Activated T-cell treated with anti-CD3 and anti-CD28 coated beads, Interleukin-2, amount 50 U/mL, for 24 hours (primary cell): ENCODE measurements at places on chromosomes 11 and 22.
A peak's percentile ranks its signal among the peaks of the same experiment; 100 is the strongest.

GRCh38 chr11:47550288-47551047 is 2.5 kb downstream of the CELF1 start:
- no peak for DNase-seq

DNA sequence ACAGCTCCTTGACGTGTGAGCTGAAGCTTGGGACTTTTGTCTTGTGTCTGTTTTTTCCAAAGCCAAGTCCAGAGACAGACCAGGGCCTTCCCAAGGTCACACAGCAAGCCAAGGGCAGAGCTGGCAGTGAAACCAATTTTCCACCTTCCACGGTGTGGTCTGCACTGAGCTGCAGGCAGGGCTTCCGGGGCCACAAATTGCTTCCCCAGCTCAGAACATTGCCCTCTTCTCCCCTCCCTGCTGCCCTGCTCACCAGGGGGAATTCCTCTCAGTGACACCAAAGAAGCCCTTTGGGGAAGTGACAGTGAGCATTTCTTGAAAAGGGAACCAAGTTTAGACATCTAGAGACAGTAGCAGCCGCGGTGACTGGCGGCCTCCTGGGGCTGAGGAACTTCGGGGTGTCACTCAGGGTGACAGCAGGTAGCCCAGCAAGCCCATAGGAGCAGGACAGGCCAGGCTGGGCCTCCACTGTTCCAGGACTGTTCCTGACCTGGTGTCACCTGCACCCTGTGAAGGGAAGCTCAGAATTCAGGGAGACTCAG is 9.2 kb downstream of the FXYD2 start:
- peak; percentile 76 for DNase-seq

DNA sequence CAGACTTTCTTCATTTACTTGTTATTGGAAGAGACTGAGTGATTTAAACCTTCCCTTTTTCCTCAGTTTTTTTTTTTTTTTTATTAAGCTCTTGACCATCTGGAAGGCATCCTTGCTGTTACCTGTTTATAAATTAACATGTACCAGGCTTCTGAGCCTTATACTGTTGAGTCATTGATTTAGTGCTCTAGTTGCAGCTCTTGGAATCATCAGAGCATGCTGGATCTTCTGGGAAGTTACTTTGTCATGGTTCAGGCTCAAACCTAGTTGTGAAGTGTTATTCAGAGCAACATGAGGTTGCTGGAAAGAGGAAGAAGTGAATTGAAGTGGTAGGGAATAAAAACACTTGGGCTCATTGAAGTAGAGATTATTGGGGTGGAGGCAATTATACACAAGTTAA is 6.3 kb downstream of the ZDHHC5 start:
- no peak for DNase-seq

GRCh38 chr11:43788421-43788820 is 92.2 kb upstream of the ALKBH3 start:
- no peak for DNase-seq

- no peak for DNase-seq
Observed at GRCh38 chr11:498297-499181, 8.5 kb downstream of the RNH1 start.

DNA sequence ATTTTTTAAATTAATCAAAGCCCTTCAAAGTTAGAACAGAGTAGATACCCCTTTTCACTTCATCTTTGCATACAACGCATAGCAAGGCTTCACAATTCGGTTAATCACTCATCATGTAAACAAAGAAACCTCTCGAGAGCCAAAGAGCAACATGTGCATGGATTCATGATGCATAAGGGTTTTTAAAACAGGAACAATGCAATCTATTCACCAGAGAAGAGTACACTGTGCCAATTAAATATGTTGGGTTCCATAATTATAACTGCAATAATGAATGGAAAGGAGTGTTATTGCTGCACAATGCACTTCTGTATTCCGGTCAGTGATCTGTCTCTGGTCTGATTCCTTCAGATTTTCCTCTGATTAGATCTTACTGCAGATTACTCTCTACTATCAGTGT is 45.3 kb downstream of the CADM1 start:
- DNase-seq, result no peak

DNA sequence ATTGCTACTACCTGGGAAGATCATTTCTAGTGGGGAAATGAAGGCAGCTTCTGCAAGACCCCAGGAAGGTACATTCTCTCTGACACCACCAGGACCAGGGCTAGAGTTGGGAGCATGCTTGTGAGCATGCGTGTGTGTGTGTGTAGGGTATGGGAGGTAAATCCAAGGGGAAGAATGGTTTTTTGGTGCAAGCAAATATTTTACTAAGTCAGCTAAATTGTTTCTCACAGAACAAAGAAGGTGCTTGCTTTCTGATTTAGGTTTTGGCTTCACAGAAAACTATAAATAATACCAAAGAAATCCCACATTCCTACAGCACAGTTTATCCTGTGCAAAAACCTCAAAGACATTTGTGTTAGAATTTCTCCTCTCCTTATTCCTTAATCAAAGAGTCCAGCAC is 344.0 kb upstream of the CCDC90B start:
- DNase-seq, result no peak

- DNase-seq, result no peak
Observed at GRCh38 chr11:11978792-11979487, 29.5 kb downstream of the DKK3 start.

- no peak for DNase-seq
Observed at GRCh38 chr11:109704432-109704831, 282.4 kb downstream of the C11orf87 start.

GRCh38 chr11:17275400-17276235 is 921 bp upstream of the NUCB2 start:
- DNase-seq, result no peak

- DNase-seq, result no peak
Observed at GRCh38 chr22:42368379-42369249, 63.6 kb downstream of the NFAM1 start.

- DNase-seq, result peak; percentile 47
Observed at GRCh38 chr22:31148953-31149627, 8.8 kb upstream of the PLA2G3 start.

GRCh38 chr22:46108564-46109473 is 41.5 kb upstream of the PPARA start:
- DNase-seq, result no peak

DNA sequence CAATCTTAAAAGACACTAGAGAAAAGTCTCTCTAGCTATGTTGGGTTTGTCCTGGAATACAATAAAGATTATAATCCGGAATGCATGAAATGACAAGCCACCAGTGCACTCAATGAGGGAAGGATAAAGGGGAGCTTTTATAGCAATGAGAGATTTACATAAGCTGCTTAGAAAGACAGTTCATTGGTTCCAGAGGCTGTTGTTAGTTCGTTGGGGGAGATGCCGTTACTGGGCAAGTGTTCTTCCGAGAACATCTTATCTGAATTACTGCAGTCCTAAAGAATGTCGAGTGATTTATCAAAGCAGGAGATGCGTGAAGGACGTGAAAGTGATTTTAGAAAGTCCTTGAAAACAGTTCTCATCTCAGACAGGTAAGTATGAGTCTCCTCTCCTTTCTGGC is 33.6 kb downstream of the SYN3 start:
- DNase-seq, result no peak

- no peak for DNase-seq
Observed at GRCh38 chr11:35046681-35047080, 92.3 kb upstream of the CD44 start.

DNA sequence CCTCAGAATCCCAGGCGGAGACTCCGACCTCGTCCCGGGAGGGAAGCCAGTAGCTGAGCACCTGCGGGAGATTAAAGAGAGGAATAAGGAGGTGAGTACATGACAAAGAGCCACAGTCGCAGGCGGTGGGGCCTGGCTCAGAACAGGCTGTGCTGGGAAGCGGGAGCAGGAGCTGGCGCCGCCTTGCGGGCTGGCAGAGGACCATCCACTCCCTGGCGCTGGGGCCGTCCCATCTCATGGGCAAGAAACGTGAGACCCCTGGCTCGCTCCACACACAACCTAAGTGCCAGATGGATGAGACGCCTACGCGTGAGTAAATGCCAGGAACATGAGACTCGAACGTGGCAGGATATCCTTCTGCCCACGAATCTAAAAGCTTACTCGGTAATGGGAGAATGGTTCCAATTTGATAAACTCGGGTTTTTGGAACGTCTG is 6.3 kb downstream of the CEND1 start:
- peak; percentile 45 for DNase-seq

DNA sequence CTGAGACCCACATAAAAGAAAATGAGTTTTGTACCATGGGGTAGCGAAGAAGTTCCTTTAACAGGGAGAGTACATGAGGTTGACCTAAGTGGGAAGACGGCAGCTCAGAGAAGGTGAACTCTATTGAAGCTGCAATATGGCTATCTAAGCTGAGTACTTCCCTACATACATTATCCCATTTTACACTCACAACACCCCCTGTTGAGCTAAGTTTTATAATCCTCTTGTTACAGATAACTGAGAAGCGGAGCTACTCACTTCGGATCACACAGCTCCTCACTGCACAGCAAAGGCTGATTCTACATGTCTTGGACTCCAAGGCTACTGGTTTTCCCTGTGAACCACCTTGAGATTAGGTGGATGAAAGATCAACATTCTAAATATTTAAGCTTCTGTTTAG is 8.2 kb upstream of the PIWIL4 start:
- no peak for DNase-seq

DNA sequence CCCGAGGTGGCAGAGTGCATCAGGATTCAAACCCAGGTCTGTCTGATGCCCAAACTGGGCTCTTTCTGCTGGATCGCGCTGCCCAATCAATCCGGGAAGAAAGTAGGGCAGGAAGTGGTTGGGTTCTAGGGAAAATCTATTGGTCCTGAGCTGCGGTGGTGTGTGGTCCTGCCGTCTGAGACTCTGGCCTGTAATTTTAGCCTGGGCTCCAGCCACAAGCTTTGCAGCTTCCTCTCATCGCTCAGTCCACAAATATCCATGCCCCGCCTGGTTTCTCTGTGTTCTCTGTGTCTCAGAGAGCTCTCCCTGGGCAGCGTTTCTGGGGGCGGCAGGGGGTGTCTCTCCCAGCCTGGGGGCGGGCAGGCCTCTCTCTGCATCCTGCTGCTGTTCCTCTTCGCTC is 18.7 kb downstream of the CACNG2 start:
- DNase-seq, result no peak

- no peak for DNase-seq
Observed at GRCh38 chr11:34549271-34549670, 35.7 kb upstream of the ELF5 start.

- no peak for DNase-seq
Observed at GRCh38 chr11:78822931-78823423, 248.3 kb upstream of the NARS2 start.

DNA sequence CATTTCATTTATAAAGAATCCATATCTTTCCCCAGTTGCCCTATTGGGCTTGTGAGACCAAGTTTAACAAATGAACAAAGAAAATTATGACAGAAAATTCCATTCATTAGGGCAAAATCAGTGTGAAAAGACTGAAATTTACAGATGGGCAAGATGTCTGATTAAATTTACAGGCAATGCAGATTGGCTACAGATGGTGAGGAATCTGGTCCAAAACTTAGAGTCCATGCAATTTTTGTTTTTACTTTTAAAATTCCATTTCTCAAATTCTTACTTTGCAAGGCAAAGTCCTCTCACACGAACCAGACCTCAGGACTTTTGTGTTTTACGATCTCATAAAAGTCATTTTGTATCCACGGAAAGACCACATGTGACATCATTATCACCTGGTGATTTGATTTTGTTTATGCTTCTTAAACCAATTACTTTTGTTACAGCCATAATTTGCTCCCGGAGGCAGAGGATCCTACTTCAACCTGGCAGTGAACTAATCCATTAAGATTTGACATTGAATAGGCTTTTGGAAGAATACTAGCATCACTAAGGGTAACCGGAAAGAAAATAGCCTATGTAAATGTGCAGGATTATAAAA is 843.7 kb upstream of the CHORDC1 start:
- no peak for DNase-seq

- DNase-seq, result no peak
Observed at GRCh38 chr11:111363985-111364384, 15.1 kb downstream of the POU2AF1 start.

DNA sequence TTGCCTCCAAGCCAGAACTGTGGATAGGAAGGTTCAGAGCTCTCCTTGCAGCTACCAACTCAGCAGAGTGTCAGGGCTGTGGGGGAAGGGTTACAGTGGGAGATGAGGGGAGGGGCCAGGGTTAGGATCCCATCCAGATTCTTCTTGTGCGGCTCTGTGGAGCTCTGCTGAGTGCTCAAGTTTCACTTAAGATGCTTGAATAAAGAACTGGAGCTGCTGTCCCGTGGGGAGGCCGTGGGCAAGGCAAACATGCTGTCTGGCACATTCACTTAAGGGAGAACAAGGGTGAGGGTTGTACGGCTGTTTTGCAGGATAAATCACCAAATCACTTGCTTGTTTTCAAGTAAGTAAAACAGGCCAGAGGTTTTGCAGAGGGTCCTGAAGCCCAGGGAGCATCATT is 197.1 kb downstream of the FAM76B start:
- no peak for DNase-seq

DNA sequence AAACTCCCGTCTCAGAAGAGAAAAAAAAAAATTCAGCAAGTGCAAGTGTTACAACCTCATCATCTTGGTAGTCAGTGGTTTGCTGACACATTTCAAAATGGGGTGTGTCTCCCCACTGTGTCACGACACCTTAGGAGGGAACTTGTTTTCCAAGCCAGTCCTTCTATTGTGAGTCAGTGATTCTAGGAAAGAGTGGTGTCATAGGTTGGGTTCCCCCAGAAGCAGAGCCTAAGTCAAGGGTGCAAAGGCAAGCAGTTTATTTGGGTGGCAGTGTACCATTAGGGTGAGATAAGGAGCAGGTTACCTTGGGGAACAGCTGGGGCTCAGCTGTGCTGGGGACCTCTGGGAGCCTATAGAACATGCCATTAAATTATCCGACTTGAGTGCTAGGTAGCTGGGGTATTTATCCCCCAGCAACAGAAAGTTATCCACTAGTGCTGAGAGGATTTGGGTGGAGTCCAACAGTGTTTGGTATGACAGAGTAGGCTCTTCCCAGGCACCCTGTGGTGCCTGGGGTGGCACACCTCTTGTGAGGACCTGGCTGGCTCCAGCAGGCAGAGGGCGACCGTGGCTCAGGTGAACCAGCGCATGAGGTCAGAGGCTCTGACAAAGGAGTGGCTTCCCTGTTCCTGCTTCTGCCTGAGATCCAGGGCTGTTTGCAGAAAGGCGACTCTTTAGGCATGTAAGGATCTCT is 41.7 kb downstream of the KIAA1671 start:
- peak; percentile 37 for DNase-seq

- DNase-seq, result no peak
Observed at GRCh38 chr22:45130891-45131290, 32.8 kb upstream of the NUP50 start.

DNA sequence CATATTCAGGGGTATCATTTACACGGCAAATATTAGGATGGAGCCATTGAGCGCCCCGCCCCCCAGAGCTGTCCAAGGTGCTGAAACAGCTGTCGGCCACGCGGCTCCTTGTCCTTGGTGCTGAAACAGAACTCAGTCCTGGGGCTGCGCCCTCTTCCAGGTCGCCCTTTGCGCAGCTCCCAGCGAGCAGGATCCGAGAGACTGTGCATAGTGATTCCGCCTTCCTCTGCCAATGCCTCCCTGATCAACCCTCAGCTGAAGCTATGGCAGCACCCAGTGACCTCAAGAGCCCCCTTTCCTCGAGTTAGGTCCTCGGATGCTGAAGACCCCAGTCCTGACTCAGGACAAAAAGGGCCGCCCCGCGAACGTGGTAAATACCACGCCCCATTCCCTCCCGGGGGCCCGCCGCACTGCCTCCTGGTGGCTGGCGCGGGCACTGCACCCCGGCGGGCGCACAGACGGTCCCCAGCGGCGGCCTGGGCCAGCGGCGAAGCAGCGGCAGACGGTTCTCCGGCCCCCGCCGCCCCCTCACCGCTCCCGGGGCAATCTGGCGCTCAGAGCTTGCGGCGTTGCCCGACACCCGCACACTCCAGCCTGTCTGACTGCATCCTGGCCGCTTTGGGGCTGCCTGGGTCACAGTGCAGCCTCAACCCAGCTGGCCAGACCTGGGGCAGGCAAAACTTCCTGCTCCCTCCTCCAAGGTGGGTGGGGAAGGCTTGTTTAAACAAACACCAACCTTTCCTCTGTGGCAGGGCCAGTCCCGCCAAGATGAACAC is 13.4 kb downstream of the SYT7 start:
- DNase-seq, result peak; percentile 76
